Prostate gland (tissue), 2 donors: ENCODE measurements at places on chromosomes 11 and 22.

GRCh38 chr22:19067696-19068348 is 54.4 kb downstream of the DGCR2 start:
- no peak overlapping the region for H3K4me3 ChIP-seq
- peaks cover 24% of the 10 kb centered on the region for H3K36me3 ChIP-seq
- no peak overlapping the region for H3K27ac ChIP-seq
- no peak for DNase-seq

DNA sequence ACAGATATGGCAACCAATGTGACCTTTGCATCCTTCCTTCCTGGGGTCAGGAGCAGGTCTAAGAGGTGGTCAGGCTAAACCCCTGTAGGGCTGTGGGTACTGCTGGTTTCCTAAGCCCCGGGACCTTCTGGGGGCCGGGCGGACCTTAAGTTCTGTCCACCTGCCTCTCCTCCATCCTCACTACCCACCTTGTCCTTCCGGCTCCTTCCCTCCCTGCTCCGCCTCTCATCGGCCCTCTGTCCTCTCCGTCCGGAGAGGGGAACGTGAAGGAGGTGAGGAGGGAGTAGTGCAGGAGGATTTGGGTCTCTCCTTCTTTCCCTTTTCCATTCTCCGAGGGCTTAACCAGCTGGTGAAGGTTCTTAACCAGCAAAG is 28.3 kb upstream of the PARVB start:
- H3K4me3 ChIP-seq, result no peak overlapping the region
- no peaks in the 10 kb centered on the region for H3K4me1 ChIP-seq

DNA sequence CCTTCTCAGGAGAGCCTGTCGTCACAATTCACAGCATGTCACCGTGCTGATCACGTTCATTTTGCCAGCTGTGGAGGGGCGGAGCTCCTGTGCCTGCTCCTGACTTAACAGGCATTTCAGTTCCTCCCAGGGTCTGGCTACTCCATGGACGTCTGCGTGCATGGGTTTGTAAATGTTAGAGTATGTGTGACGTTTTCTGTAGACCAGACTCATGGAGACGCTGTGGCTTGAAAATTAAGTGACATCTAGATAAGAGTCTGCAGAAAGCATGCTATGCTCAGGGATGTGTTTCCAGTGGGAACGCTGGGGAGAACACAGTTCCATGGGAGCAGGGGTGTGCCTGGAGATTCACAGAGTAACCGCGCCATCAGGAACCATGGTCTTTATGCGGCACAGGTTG is 804.0 kb downstream of the TBC1D22A start:
- no peaks in the 10 kb centered on the region for H3K4me1 ChIP-seq
- no peak for DNase-seq
- H3K27ac ChIP-seq, result no peak overlapping the region
- H3K27me3 ChIP-seq, result peaks cover 1% of the 10 kb centered on the region

DNA sequence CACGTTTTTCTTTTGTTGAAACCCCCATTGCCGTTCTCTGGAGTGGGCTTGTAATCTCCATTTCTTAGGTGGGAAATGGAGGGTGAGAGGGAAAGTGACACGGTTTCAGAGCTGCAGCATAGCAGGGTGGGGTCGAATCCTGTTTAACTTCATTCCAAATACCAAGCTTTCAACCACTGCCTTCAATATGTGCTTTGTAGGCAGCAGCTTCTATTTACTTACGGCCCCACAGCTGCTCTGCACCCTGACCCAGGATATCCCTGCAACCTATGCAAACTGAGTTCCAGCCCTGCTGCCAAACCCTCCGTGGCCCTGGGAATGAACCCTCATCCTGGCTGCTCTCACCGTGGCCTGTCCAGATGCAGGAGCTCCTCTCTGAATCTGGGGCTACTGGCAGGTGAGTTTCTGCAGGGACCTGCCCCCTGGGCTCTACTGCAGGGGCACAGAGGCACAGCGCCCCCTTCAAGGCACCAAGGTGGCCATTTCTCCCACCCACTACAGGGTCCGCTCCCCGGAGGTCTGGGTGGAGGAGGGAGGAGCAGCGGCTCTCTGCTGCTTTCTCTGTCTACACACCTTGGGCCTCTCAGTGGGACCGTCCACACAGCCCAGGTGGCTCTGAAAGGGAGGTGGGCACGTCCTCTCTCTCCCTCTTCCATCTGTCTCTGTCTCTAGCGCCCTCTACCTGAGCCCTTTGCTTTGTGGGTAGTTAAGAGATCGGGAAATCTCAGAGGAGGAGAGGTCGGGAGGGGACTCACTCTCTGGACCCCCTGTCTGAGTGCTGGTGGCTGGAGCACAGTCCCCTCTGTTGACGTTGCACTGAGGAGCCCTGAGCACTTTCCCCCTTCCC is 279.1 kb downstream of the BRD1 start:
- no peak for DNase-seq
- no peak overlapping the region for H3K27ac ChIP-seq
- H3K36me3 ChIP-seq, result no peaks in the 10 kb centered on the region
- no peaks in the 10 kb centered on the region for H3K4me1 ChIP-seq
- no peak overlapping the region for H3K4me3 ChIP-seq
- H3K27me3 ChIP-seq, result peaks cover 12% of the 10 kb centered on the region

DNA sequence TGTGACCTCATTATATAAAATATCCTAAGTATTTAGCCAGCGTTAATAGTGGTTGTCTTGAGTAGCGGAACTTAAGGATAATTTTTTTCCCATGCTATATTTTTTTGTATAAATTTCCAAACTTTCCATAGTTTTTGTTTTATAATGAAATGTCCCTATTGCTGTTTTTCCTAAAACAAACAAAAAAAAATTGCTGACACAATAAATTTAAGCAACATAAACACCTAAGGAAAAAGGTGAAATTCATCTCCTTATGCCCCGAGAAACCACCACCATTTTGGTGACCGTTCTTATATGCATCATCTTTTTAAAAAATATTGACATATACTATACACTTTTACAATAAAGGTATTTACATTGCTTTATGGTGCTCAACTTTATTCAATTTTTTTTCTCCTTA is 708.8 kb upstream of the ANO5 start:
- H3K27me3 ChIP-seq, result no peaks in the 10 kb centered on the region
- H3K36me3 ChIP-seq, result no peaks in the 10 kb centered on the region
- no peak overlapping the region for H3K27ac ChIP-seq
- DNase-seq, result no peak
